Stimulated activated CD8-positive, alpha-beta memory T cell treated with anti-CD3 and anti-CD28 coated beads, Interleukin-4, amount 100 ng/mL, for 48 hours (primary cell): ENCODE measurements at places on chromosomes 3 and 15.
A peak's percentile ranks its signal among the peaks of the same experiment; 100 is the strongest.

DNA sequence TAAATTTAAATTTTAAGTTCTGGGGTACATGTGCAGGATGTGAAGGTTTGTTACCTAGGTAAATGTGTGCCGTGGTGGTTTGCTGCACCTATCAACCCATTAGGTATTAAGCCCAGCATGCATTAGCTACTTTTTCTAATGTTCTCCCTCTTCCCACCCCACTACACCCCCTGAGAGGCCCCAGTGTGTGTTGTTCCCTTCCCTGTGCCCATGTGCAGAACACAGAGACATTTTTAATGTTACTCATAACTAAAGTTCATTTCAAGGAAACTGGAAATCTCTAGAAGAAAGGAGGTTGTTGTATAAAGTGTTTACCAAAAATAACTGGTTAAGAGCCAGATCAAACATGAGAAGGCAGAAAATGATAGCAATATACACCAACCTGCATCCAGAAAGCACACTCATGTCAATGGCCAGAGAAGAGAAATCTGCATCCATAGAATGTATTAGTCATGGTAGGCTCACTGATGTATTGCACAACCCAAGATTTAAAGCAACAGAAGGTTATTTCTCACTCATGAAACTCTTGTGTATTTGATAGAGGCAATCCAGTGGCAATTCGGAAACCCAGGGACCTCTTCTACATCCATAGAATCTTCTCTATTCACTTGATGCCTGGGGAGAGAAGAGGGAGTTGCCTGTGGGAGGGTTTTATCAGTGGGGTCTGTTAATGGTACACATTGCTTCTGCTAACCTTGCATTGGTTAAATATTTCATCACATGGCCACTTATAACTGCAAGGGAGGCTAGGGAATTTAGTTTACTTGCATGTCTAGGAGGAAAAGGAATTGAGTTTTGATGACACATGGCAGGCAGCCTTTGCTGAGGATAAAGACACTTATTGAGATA, 321.9 kb upstream of the RASGRP1 start:
- DNase-seq, result no peak

- peak; percentile 68 for DNase-seq
Measured at GRCh38 chr3:56878074-56878473, 76.3 kb upstream of the ARHGEF3 start.

- no peak for DNase-seq
Measured at GRCh38 chr15:41834096-41834495, 4.6 kb upstream of the PLA2G4B start.

DNA sequence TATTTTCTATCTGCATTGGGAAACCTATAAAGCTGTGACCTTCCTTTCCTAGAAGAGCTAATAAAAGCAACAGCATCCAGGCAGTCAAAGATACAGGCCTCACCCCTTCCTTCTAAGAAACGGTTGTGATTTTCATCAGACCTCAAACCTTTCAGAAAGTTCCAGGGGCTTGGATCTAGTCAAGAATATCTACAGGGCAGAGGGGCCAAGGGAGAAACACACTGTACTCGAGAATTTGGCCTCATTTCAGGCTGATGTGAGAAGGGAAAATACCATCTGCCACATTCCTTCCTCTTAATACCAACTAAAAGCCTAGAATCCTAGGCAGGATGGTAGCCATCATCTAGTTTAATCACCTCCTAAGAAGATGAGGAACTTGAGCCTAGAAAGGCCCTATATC, 24.5 kb upstream of the BCL6 start:
- DNase-seq, result no peak

DNA sequence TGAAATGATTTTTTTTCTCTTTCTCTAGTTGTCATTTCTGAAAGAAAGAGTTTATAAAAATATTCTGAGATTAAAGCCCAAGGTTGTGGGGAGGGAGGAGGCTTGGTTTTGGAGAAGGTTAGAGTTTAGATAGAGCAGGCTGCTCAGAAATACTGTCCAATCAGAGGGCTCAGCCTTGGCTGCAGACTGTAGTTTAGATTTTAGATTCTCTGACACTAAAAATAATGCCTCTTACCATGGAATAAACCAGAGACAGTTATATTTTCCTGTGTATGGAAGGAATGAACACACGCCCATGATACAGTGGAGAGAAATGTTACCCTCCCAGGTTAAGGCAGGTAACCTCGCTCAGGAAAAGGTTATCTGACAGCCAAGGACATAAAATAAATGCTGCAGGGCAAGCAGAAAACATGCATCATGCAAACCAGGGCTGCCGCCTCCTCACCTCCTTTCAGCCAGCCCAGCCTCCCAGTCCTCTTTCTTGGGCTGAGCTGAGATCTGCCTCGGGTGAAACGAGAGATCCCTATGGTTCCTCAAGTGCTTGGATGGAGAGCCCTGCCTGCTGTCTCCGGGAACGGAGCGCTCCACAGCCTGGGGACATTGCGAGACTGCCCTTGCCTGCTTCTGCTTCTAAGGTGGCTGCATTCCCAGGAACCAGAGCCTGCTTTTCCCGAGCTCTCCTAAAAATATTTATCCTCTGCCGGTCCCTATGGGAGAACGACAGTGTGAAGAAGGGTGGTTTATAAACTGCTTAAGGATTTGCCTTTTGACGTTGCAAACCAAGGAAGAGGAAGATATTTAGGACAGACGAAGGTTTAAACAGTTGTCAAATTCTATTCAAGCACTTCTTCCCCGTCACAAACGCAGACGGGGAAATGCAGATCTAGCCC, 848 bp downstream of the NCEH1 start:
- peak; percentile 39 for DNase-seq
